ENCODE measurements at places on chromosomes 6 and 20.
A peak's percentile ranks its signal among the peaks of the same experiment; 100 is the strongest.

GRCh38 chr20:17570347-17571152 lies 675 bp downstream of the DSTN start:
- DNase-seq, result peak; percentile 29

- DNase-seq, result no peak
These were observed 12.9 kb downstream of the COX7A2 start for GRCh38 chr6:75230484-75231325.

GRCh38 chr6:134961366-134961765 lies 11.5 kb upstream of the ALDH8A1 start:
- no peak for DNase-seq

- DNase-seq, result no peak
These were observed 24.4 kb downstream of the HCRTR2 start for GRCh38 chr6:55198715-55199114.

DNA sequence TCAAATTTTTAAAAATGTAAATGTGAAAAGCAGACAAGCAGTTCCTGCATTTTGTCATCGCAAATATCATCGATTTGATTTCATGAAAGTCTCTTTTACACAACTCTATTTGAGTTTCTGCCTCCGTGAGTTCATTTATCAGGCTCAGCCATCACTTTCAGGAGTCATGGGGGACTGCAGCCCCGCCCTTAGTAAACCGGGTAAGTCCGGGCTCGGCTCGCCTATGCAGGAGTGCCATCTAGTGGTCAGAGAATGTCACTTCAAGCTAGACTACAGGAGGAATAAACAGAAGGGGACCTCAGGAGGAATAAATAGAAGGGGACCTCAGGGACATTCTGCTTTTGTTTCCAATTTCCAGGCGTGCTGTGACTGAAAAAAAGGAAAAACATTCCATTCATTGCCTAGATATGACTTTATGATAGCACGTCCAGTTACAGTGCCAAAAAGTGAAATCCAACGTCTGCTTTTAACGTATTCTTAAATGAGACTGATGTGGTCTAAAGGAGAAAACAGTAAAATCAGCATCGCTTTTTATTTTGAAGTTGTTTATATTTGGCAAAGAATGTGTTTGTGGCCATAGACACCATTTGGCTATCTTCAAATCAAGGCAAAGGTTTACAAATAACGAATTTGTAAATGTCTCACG lies 333.9 kb downstream of the HACE1 start:
- peak; percentile 43 for DNase-seq

- DNase-seq, result peak; percentile 34
These were observed 7.4 kb upstream of the BPIFA3 start for GRCh38 chr20:33209789-33210188.

DNA sequence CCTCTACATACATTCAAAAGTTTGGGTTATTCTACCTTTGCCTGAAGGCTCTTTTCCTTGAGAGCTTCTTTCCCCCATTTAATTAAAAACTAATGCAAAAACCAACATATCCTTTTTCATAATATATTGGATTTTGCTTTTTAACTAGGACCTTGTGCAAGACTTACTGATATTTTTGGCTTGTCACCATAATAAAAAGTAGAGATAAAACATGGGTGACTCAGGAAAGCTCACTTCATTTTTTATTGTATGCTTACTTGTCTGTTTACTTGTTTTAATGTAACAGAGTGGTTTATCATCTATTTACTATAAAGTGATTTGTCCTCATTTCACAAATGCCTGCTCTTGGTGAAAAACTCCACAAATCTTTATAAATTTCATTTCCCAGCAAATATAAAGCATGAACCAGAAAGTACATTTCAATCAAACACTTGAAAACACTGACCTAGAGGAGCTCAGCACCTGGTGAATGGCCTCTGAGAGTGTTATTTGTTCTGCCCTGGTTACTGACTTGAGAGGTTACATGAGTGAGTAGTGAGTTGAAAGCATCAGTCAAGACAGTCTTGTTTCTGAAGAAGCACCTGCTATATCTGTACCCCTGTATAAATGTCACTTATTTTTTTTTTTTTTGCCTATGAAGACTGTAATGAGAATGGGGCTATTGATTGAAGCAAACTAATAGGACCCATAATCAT lies 20.8 kb downstream of the ADGRG6 start:
- no peak for DNase-seq

DNA sequence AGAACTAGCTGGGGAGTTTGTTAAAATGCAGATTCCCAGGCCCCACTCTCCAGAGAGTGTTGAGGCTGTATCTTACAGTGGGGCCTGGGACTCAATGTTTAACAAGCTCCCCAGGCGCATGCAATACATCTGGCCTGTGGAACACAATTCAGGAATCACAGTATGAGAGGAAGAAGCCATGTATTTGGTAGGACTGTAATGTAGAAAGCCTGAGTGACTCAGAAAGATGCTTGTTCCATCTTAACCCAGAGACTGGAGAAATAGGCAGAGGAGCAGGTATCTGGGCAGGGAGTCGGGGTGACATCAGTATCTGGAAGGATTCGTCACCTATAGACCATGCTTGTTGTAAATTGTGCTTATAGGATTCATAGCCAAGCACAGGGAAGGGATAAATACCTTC lies 90.5 kb downstream of the UNC5CL start:
- no peak for DNase-seq

DNA sequence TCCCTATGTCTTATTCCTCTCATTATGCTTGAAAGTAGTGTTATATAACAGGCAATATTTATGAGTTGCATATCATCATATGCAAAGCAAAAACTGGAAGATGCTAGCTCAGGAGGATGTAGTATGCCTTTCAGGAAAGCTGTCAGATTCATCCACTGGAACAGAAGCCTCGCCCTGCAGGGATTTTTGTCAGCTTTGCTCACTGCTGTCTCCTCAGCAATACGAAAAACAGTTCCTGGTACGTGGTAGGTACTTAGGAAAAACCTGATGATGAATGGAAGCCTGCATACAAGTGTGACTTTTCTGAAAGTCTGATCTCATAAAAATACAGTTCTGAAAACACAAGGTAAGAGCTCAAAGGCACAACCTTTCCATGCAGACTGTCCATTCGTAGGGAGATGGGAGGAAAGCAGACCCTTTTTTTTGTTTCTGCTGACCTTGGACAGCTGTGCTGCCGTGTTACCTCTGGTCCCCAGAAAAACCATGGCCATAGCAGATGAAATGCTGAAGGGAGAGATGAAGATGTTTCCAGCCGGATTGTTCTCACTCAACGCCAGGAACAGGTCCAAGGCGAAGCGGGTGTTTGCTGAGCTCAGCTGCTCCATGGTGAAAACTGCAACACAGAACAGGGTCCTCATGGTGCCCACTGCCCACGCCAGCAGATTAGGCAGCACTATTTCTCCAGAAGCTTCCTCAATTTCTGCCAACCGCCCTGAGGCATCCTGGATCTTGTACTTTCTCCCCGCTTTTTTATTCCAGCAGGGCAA lies 1.5 kb downstream of the SERPINB1 start:
- no peak for DNase-seq

DNA sequence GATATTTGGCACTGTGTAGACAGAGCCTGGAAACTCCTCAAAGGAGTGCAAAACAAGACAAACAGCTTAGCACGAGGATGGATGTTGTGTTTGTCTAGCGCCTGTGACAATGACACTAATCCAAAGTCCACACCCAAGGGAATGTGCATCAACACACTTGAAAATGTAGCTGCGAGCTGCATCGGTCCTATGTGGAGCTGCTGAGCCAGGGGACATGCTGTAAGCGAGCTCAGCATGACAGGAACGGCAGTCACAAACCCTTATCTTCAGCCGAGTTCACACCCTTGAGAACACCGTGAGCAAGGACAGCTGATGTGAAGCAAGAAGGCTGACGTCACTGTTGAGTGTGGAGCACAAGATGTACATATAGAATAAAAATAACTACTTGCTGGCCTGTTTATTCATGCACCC lies 684.3 kb downstream of the QKI start:
- DNase-seq, result no peak

DNA sequence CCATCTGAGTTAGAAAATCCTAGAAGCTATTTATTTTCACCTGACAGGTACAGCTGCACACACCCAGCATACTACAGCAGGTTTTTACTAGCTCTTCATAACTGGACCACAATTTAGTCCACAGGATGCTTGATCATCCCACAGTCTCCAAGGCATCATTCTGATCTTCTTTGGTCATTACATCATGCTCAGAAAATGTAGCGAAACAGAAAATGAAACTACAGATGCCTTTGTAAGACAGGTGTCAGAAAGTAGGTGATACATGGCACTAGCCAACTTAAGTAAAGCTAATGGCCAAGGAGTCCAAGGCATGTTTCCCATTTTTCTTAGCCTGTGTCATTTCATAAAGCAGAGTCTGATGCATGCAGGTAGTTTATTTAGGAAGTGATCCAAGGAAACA lies 102.3 kb downstream of the HTR1B start:
- no peak for DNase-seq

DNA sequence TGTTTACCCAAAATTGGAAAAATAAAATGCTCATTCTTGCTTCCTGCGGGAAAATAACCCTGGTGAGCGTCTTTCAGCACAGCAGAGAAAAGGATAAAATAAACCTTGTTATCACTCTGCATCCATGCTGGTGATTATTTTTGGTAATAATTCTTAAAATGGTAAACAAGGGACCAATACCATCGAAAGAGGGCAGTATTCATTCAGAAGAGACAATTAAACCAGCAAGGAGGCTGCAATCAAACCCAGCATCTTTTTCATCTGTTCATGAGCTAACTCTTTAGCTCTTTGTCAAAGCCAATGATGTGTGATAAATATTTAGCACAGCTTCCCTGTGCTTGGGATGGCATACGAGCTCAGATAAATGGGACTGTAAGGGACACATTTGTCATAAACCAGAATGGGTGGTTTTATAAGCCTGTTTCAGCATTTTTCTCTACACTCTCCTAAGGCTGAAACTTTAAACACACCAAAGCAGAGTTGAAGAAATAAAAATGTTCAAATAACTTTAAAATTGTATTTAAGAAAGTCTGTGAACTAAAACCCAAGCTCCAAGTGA lies 34.4 kb downstream of the CDH26 start:
- peak; percentile 38 for DNase-seq

DNA sequence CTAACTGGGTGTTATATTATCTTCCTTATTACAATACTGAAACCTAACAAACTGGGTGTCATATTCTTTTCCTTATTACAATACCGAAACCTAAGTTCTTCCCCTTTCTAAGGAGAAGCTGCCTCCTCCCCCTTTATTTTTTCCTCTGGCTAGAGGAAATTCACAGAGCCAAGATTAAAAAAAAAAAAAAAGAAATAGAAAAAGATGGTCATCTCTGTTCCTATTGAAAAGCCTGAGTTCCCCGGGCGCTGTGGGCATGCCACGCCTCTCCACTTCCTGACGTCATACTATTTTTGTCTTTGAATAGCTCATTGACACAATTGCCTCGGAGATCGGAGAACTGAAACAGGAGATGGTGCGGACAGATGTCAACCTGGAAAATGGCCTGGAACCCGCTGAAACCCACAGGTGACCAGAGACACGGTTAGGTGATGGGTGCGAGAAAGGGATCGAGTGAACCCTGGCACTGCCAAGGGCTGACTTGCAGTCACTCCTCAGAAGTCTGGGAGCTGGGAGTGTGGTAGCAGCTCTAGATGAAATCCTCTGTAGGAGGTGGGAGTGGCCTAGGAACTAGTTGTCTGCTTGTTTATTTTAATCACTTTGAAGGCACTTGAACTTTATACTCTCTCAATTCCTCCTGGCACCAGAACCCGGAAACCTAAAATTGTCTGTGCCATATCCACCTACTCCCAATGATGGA lies 82.2 kb upstream of the NAA20 start:
- DNase-seq, result no peak

DNA sequence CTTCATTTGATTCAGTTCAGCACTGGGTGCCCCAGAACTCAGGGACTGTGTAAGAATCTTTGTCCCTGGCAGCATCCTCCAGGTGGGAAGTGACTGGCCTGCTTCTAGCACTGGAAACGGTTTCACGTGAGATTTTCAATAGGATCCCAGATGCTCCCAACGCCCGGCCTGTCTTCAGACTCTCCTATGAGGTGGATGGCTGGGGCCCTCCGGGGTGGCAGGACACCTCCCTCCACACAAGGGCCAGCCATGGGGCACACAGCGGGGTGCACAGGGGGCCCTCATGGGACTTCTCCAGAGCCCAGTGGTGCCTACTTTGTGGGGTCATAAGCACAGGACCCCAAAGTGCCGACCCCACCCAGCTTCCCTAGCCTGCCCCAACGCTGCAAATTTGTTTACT lies 72.8 kb downstream of the SMOC2 start:
- no peak for DNase-seq

DNA sequence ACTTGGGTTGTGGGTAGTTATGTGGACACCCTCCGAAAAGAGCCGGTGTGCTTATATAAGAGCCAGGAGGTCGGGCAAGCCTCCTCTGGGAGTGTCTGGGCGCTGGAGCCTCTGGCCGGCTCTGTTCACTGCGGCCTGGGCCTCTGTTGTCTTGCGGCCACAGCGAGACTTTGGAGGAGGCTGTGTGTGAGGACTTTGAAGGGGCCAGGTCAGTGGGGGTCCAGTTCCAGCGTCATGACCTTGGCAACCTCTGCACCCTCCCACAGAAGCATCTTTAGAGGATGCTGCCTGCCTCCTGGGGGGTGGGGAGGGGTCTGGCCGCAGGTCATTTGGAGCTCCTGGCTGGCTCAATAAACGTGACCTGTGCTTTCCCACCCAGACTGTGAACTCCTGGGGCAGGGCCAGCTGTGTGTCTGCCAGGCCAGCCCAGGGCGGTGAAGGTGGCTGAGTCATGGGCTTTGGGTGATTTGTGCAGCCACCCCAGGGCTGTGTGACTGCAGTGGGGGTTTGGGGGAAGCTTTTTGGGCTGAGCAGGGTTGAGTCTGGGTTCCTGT lies 1.2 kb downstream of the TCEA2 start:
- no peak for DNase-seq

GRCh38 chr20:22729616-22730236 lies 145.4 kb upstream of the FOXA2 start:
- no peak for DNase-seq

DNA sequence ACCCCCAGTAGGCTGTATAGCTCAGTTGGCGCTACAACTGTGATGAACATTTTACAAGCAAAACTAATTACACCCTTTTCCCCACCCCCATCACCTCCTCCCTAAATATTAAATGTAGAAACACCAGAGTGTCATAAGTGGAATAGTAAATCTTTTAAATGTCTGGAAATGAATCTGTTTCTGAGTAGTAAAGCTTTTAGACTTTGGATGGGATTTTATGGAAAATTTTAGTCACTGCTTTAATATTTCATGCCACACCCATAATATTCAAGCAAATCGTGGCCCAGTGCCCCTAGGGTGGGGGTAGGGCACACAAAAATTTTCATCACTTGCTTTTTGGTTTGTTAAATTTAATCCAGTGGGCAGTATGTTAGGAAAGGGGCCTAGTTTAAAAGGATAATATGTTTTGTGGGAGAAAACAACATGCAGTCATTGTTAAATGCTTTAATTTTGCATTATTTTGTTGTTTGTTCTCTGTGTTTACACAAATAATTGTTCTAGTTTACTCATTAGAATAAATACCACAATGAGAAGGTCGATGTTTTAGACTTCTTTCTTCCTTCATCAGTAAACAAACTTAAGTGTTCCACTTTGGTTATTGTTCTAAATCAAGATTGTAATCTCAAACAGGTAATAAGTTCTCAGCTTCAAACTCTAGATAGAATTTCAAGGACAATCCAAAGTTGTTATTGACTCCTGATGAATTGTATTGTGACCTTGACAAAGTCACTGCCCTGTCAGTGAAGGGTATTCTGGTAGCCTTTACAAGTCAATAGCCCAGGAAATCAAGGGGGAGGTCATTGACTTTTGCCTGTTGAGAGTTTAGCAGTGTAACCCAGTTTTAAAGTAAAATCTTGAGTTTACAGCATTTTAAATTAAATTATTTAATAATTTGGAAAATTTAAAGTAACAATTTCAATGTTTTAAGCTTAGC lies 79.2 kb downstream of the CBFA2T2 start:
- no peak for DNase-seq

GRCh38 chr6:141641406-141641805 lies 491.3 kb upstream of the GJE1 start:
- DNase-seq, result no peak
